ENCODE measurements at places on chromosomes 6 and 20. TPM values are rescaled to one million over a fixed set of nuclear protein-coding genes. Genes with fewer than 3 reads are reported as not detected.

Gene HMGCLL1
- 0.20 TPM for total RNA-seq

Gene SLC22A3
- 0.94 TPM for total RNA-seq

Gene CUL9
- 21.9 TPM for total RNA-seq

Gene LAMA5
- total RNA-seq, result 29.7 TPM

Gene RFX6
- not detected for total RNA-seq

Gene DYNLT2
- 0.76 TPM for total RNA-seq

Gene OPN5
- not detected for total RNA-seq

Gene TMEM239
- not detected for total RNA-seq

Gene RXRB
- 18.4 TPM for total RNA-seq

Gene DPPA5
- total RNA-seq, result not detected

Gene SIRPB1
- 4.2 TPM for total RNA-seq

Gene HLA-DQA1
- not detected for total RNA-seq

Gene THBD
- total RNA-seq, result 45.2 TPM

Gene NKAPL
- not detected for total RNA-seq

Gene RIMS1
- total RNA-seq, result 0.76 TPM

Gene FOXP4
- total RNA-seq, result 11.6 TPM

Gene BCAS1
- not detected for total RNA-seq

Gene CYP39A1
- 6.2 TPM for total RNA-seq

Gene KCNQ2
- total RNA-seq, result not detected

Gene RNF144B
- 5.4 TPM for total RNA-seq

Gene OR2H1
- not detected for total RNA-seq

Gene TFAP2D
- not detected for total RNA-seq

Gene MAPK13
- 4.0 TPM for total RNA-seq

Gene TASP1
- total RNA-seq, result 6.3 TPM

Gene C4A
- 5.6 TPM for total RNA-seq

Gene BPIFB4
- total RNA-seq, result not detected

Gene MATN4
- total RNA-seq, result not detected

Gene RARS2
- 23.8 TPM for total RNA-seq
